ENCODE measurements at places on chromosomes 2 and 18.

DNA sequence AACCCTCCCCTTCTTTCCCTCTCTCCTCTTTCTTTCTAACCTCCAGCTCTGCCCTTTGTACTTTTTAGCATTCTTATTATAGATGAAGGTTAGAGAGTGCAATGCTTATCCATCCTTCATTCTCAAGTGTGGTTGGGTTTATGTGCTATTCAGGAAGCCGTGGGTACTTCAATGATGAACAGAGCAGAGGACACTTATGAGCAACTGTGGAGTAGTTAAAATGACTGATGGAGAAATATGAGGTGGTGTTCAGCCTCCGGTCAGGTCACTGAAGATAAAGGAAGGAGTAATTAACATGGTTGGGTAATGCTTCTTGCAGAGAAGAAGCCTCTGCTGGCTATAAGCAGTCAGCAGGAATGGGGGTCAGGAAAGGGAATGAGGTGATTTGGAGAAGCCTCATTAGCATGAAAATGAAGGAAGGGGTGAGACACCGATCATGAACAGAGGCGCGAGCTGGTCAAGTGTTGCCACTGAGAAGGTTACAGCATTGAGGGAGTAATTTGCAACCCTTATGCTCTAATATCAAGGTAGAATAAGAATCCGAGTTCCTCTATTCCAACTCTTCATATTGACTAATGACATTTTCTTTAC lies 174.7 kb downstream of the LPIN1 start:
- DNase-seq: peak; percentile 57

DNA sequence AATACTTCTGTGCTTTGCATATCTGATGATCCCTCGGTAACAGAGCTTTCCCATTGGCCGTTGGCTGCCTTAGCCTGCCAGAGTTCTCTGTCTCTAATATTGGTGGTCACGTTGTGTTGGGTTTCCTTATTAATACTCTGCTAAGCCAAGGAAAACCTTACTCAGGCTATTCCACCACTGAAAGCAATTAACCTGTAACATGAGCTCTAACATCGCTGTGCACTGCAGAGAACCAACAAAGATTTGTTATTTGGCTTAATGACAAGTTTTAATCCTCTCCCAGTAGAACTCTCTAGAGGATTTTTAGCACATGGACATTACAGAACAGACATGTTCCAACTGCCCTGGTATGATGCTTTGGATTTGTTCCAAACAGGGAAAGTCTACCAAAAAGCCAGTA lies 825.9 kb upstream of the POU3F3 start:
- no peak for DNase-seq

DNA sequence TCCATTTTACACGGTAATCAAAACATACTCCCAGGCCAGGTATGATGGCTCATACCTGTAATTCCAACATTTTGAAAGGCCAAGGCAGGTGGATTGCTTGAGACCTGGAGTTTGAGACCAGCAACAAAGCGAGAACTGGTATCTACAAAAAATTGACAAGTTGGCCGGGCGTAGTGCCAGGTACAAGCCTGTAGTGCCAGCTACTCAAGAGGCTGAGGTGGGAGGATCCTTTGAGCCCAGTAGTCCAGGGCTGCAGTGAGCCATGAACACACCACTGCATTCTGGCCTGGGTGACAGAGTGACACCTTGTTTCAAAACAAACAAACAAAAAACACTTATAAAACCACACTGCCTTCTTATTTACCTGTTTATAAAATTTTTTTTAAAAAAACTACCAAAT lies 80.8 kb downstream of the GAREM1 start:
- no peak for DNase-seq

DNA sequence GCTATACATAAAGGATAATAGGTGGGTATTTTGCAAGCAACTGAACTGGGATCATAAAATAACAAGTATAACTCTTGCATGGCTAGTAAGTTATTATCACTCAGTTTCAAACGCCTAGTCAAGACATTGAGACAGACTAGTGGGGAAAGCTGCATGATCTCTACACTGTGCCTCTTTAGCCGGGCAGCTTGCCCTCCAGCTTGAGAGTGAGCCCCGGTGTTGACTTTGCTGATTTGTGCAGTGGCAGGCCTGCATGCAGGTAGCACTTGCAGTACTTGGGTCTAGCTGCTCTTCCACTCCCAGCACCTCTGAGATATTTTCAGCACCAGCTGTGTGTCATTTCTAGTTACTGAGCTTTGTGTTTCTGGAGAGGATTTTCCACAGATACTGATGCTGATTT lies 118.8 kb upstream of the DAPL1 start:
- no peak for DNase-seq

- DNase-seq: no peak
These were observed at the start of gene SETBP1 for GRCh38 chr18:44680273-44681075. SETBP1 (plus strand) TSS chr18:44680888; CDS start chr18:44701347, 20,459 bp downstream.

- no peak for DNase-seq
These were observed 37.1 kb downstream of the RNF152 start for GRCh38 chr18:61855449-61856378.

DNA sequence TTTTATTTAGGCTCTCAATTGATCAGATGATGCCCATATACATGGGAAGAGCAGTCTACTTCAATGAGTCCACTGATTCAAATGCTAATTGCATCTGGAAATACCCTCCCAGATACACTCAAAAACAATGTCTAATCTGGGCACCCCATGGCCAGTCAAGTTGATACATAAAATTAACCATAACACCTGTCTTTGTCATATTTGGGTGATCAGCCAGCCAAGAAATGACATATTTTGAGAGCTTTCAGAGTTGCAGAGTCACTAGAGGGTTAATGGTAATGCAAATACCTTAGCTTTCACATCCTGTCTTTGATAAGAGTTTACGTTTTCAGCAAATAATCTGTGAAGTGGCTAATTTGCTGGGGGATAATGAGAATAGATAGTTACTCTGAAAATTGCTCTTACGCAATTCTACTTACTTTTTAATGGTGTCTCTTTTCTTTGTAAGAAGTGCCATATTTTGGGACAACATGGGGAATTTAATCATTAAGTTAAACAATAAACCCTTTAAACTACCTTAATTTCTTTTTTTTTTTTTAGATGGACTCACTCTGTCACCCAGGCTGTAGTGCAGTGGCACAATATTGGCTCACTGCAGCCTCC lies 49.1 kb downstream of the CCDC195 start:
- DNase-seq: no peak

DNA sequence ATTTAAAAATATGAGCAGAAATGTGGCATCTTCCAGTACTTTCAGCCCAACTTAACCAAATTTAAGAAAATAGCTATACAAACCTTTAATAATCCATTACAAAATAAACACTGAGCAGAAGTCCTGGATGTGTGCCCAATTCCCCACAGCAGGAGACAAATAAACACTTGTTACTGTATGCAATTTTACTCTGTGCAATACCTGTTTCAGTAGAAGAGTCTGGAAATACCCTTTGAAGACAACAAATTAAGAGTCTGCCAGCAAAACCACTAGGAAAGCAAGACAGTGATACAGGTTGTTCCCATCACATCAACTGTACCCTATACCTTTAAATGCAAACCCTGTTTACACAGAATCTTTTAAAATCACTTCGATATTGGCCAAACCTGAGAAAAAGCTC lies 41.4 kb upstream of the RNU4ATAC start:
- DNase-seq: no peak

GRCh38 chr2:9666306-9666705 lies 35.5 kb upstream of the YWHAQ start:
- no peak for DNase-seq

DNA sequence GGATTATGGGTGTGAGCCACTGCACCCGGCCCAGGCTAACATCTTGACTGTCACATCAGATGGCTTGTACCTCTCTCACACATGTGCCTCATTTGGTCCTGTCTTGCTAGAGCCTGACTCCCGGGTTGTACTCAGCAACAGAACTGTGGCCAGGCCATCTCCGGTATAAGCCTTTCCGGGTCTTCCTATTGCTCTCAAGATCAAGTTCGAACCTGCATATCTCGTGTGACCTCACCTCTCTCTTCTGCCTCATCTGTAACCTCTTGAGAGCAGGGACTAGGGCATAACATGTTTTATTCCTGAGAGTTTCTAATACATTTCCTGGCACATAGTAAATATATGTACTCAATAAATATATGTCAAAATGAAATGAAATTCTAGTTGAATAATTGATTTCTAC lies 114.0 kb downstream of the ACAA2 start:
- no peak for DNase-seq

DNA sequence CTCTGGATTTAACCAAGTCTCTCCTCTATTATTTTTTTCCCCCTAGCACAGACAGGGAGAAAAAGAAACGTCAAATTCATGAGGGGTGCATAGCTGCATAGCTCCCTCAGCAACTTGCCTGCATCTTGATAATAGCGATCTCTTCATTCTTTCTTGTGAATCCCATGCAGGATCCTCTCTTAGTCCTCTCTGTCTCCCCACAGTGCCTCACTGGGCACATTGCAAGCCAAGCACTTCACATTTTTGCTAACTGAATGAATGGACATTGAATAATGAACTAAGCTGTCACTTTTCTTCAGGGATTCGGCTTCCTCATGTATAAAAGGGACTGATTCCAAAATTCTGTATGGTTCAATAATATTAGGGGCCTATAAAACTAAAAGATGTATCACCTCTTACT lies 2.9 kb upstream of the EPB41L3 start:
- DNase-seq: no peak

GRCh38 chr2:205903549-205904129 lies 182.3 kb downstream of the INO80D start:
- peak; percentile 28 for DNase-seq

GRCh38 chr2:217999595-217999959 lies 3.2 kb downstream of the TNS1 start:
- no peak for DNase-seq

DNA sequence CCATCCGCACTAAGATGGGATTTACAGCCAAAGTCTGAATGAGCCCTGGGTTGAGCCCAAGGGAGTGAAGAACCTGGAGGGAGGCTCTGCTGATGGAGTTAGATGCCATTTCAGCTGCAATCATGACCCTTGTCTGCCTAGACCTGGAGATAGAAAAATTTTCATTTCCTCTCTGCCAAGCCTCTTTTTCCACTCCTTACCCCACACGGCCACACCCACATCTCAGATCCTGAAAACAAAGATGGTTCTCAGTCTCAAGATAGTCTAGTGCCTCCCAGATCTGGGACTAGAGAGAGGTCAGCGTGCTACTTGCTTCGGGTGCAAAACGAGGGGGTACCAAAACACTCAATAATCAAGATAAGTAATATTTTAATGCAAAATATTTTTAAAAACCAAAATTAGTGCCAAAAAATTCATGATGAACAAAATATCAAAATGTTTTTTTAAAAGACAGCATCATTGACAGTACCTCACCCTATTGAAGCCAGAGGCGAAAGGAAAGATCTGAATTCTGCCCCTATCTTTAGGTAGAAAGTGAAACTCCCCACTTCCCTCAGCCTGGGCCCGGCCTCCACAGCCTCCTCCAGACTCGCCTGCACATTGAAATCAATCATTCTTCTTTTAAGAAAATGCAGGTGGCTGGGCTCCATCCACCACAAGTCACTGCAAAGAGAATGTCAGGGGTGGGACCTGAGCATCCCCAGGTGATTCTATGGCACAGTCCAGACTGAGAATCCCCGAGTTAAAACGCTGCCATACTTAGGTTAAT lies 57.8 kb upstream of the GPR45 start:
- DNase-seq: no peak

DNA sequence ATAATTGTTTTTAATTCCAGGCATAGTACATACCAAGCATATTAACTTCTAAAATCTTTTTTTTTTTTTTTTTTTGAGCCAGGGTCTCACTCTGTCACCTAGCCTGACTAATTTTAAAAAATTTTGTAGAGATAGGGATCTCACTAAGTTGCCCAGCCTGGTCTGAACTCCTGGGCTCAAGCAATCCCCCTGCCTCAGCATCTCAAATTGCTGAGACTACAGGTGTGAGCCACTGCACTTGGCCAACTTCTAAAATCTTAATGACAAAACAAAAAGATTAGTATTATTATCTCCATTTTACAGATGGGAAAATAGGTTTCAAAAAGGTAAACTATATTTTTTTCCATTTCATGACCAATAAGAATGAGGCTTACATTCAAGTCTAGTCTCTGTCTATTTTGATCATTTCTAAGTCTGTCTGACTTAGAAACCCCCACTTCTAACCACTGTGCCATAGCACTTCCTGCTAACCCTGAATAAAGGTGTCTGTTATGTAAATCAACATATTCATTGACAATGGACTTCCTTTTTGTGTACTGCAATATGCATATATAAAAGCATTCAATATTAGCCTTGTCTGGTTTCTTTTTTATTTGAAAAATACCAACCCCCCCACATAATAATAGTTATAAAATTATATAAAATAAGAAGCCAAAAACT lies 28.7 kb upstream of the ZEB2 start:
- DNase-seq: no peak

GRCh38 chr2:28661589-28662001 lies 90.0 kb upstream of the PPP1CB start:
- no peak for DNase-seq

DNA sequence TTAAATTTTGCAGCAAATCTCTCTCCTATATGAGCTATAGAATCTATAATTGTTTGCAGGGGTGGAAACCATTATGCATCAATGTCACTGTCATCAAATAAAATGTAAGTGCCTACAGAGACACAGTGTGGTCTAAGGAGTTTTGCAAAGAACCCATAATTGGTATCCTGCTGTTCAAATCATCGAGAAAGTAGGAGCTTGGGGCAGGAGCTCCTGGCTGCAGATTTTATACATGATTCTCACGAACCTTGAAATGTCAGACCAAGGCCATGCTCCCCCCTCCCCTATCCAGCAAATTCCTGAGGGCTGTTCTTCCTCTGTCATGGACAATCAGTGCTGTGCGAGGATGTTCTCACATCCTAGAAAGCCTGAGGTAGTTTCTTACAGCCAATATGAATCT lies 119.5 kb upstream of the CYRIA start:
- DNase-seq: no peak

GRCh38 chr2:43539436-43539835 lies 56.4 kb downstream of the THADA start:
- DNase-seq: no peak

DNA sequence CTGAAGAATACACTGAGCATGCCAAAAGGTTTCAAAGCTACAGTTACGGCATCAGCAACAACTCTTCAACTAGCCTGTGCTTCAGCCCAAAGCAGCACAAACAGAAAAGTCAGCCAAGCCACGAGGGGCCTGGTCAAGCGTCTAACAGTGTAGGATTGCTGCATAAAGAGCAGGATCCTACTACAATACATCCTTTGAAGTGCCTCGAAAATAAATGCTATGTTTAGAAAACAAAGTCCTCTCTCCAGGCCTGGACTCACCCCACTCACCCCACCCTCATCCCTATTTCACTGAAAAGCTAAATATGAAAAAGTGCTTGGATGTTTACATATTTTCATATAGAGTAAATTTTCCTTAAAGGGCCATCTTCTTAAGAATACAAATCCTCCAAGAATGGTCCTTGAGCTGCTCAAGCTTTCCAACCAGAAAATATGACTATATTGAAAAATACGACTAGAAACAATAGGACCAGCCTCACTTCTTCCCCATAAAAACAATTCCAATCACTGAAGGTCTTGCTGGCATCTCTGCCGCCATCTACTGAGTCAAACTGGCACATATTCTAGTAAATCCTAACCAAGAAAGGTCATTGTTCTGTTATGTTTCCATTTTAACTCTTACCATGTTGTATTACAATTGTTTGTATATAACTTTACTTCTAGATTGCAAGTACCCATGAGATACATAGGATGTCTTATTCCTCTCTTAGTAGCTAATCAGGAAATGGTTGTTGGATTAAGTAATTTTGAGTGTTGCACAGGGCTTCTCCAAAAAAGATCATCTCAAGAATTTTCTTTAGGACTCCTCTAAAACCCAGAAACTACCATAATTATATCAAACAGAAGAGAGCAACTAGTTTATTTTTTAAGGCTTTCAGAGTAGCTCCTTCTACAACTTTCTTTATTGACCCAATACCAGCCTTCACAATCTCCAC lies 63.6 kb downstream of the CLHC1 start:
- peak; percentile 40 for DNase-seq
